ENCODE measurements at places on chromosomes 12 and 14.

DNA sequence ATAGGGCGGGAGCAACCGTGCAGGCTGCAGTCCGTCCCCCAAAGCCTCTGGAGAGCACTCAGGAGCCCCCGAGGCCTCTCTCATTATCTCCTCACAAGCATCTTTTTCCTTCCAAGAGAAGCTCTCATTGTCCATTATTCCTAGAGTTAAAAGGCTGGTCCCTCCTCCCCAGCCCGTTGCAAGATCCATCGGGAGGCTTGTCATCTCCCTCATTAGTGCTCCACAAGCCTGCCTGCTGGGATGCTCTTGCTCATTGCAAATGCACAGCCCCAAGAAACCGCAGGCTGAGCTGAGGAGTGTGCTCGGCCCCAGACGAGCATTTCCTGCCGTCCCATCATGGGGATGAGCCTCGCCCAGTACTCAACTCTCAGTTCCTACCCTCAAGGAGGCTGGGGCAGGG, 23.3 kb downstream of the NUAK1 start:
- no peak for DNase-seq

DNA sequence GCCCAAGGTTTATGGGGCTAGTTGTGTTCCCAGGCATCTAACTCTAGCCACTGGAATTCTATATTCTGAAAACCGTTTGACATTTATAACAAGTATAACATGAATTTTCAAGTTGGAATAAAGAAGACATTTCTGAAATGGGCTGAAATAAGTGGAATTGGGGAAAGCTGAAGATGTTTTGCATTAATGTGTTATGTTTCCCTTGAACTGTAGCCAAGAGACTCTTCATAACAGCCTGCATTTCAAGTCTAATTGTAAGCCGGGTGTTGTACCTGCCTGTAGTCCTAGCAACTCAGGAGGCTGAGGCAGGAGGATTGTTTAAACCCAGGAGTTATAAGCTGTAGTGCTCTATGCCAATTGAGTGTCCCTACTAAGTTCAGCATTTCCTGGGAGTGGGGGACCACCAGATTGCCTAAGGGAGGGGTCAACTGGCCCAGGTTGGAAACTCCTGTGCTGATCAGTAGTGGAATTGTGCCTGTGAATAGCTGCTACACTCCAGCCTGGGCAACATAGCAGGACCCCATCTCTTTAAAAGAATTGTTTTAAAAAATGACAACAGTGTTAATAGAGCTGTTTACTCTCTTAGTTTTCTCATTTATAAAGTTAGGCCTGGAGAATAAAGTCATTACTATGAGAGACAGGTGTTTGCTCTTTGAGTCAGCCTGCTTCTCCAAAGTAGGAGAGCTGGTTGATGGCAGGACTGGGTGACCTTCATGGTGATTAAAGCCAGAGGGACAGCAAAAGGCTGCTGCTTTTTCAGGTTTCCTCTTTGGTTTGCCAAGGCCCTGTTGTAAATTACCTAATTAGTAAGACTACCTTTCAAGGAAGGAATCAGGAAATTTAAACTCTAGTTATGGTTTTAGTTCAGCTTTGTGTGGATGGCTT, 483.6 kb upstream of the RGS6 start:
- no peak for DNase-seq

DNA sequence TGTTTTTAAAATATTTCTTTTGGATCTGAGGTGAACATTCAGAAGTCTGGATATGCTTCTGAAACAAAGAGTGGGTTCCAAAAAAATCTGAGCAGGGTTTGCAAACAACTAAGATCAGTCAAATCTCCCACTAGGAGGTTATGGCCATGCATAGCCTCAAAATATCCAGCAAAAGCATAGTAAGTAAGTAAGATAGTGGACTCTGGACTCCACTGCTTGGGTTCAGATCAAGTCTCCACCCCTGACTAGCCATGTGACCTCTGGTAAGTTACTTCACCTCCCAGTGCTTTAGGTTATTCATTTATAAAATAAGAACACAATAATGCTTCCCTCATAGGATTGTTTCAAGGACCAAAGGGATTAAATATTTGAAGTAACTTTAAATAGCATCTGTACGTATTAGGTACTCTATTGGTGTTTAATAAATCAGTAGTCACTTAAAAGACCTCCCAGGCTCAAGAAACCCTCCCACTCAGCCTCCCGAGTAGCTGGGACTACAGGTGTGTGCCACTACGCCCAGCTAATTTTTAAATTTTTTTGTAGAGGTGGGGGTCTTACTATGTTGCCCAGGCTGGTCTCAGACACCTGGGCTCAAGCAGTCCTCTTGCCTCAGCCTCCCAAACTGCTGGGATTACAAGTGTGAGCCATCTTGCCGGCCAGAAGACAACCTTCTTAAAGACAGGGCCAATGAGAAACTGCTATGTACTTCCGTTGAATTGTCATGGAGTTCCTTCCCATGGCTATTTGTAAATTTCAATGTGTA, 95.7 kb upstream of the SOX5 start:
- no peak for DNase-seq

DNA sequence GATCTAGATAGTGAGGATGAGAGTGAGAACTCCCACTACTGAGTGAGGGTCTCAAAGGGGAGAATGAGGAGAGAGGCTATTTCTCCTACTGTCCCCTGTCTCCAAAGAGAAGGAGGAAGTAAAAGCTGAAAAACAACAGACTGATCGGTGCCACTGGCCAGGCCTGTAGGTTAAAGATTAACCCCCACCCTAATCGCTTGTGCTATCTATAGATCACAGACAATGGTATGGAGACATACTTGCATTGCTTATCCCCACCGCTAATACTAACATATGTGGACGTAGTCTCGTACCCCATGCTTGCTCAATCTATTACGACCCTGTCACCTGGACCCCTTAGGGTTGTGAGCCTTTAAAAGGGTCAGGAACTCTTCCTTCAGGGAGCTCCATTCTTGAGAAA, 777.9 kb upstream of the TMEM132C start:
- no peak for DNase-seq

GRCh38 chr12:115758877-115759620, 518.4 kb downstream of the MED13L start:
- no peak for DNase-seq

GRCh38 chr12:112713471-112713870, 78.1 kb upstream of the RPH3A start:
- no peak for DNase-seq

GRCh38 chr14:51862176-51862796, 1.9 kb downstream of the GNG2 start:
- DNase-seq: no peak

DNA sequence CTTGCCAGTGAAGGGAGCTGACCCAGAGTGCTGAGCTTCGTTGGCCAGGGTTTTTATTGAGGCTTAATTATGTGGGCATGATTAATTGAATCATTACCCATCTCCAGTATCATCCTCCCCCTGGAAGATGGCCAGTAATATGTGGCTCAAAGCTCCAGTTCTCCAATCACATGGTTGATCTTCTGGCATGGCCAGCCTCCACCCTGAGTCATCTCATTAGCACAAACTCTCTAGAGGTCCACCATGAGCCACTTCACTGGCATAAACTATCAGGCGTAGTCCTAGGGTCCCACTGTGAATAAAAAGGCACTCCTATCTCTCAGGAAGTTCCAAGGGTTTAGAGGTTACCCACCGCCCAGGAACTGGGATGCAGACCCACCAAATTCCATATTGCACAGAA, 135.0 kb downstream of the ANO6 start:
- no peak for DNase-seq

GRCh38 chr12:128111333-128111732, 155.6 kb upstream of the TMEM132C start:
- no peak for DNase-seq

- no peak for DNase-seq
Measured at GRCh38 chr12:47698055-47698454, 7.8 kb downstream of the RPAP3 start.

DNA sequence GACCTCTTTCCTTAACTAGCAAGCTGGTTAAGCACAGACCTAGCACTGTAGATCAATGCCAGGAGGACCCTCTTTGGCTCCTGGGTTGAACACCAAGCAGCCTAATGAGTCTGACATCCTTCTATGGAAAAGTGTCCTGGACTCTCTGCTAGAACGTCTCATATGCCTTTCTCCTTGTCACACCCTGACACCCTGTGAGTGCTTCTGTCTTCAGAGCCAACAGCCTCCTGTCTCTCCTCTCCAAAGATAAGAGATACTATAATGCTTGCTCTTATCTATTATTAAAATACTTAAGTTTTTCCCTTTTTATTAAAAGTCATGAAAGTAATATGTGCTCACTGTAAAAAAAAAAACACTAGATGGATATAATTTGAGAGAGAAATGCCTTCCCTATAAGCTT, 222.7 kb downstream of the FOXN3 start:
- no peak for DNase-seq

DNA sequence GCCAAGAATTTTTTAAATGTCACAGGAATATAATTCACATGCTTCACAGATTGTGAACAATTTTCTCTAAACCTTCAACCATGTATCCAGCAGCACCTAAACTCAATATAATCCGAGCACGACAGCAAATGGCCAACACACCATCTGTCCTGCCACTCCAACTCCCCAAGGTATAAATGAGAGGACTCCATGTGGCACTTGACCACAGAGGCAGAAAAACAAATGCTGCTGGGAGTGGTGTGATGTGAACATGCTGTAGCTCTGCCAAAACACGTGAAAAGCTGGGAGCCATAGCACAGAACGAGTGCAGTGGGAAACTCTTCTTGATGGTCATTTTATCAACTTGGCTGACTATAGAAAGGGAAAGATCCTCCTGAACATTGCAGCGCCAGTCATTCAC, 70.9 kb downstream of the LLPH start:
- no peak for DNase-seq

- no peak for DNase-seq
Measured at GRCh38 chr12:21938879-21939278, 2.3 kb downstream of the ABCC9 start.

- DNase-seq: no peak
Measured at GRCh38 chr14:56400109-56400825, 179.3 kb upstream of the TMEM260 start.

DNA sequence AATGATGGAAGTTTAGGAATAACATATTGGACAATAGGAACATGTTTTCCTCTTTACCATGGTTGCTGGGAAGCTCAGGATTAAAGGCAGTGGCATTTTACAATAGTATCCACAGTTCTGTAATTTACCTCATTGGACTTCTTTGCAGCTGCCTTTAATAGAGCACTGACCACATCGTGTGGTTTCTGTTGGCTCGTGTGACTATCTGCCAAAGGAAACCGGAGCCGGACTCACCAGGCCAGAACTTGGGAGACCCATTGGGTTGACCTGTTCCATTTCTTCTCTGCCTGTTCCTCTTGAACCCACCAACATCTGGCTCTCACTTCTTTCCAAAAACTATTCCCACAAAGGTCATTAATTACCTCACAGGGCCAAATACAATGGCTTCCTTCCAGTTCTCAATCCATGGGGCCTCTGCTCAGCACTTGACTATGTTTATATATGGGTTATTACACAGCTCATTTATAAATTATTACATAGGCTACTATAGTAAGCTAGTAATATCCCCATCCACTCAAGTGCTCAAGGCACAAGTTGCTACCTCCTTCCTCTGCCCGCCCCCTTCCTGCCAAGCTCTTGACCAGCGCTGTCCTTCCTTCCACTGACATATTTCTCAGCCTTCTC, 121.5 kb upstream of the VASH1 start:
- DNase-seq: no peak

GRCh38 chr14:60257865-60258264, 8.8 kb downstream of the PPM1A start:
- DNase-seq: no peak

DNA sequence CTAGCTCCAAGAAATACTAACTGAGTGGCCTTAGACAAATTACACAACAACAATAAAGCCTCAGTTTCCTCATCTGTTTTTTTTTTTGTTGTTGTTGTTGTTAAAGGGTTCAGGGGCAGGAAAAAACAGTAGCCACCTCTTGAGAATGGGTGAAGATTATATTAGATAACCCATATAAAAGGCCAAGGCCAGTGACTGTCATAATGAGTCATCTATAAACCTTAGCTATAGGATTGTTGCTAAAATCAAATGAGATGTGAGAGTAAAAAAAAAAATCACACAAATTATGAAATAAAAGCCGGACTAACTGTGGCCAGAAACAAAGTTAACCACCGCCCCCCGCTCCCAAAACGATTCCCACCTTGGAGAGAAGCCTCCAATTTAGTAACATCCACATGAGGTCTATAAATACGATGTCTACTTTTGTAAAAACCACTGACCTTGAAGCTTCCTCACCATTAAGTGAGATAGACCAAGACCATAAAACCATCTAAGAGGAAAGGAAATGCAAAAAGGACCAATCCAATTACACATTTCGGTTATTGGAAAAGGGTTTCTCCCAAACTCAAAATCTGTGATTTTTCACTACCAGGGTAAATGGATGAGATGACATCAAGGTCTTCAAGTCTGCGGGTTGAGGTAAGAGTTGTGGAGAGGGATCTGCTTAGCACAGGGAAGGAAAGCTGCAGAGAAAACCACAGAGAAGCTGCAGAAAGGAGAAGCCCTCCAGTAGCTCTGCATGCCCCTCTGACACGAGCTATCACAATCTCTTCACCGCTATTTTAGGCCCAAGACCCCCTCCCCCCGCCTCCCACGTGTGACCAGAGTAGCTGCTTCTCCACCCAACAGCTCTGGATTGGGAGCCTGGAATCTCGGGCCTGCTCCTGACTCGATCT, 1.0 kb downstream of the NAA25 start:
- no peak for DNase-seq

DNA sequence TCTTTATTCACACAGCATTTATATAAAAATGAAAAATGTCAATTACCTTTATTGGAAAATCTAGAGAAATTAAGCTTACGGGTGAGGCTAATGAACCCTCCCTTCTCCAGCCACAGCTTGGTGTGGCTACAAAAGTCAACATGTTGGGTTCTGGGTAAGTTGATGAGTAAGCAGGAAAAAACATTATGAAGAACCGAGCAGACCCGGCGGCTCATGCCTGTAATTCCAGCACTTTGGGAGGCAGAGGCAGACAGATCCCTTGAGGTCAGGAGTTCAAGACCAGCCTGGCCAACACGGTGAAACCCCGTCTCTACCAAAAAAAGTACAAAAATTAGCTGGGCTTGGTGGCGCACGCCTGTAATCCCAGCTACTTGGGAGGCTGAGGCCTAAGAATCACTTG, 10.9 kb downstream of the NAA25 start:
- DNase-seq: no peak

- no peak for DNase-seq
Measured at GRCh38 chr12:103864710-103865109, 23.7 kb upstream of the NT5DC3 start.

DNA sequence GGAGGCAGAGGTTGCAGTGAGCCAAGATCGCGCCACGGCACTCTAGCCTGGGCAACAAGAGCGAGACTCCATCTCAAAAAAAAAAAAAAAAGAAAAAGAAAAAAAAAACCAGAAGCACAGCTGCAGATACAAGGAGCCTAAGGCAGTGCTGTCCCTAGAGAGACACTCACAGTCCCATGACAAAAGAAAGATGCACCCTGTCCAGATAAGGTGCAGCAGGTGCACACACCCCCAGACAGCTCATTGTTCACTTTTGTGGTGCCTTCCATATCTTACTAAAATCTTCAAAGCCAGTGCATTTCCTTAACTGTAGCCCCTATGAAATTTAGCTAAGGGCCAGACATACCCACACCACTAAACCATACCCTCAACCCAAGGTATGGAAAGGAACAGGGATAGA, 7.7 kb upstream of the NRL start:
- DNase-seq: no peak

- no peak for DNase-seq
Measured at GRCh38 chr12:106747973-106748436, 26.5 kb upstream of the RIC8B start.
